ENCODE measurements at places on chromosomes 11 and 22. TPM values are rescaled to one million over a fixed set of nuclear protein-coding genes. Genes with fewer than 3 reads are reported as not detected.

- no peak for DNase-seq
These were observed 230.8 kb downstream of the CTTN start for GRCh38 chr11:70628855-70629844.

The TM7SF2 gene
- 44.8 TPM for total RNA-seq

The IL18BP gene
- total RNA-seq: 7.3 TPM

- DNase-seq: no peak
These were observed 19.3 kb downstream of the RFPL1 start for GRCh38 chr22:29457730-29458129.

The MS4A4E gene
- 3.2 TPM for total RNA-seq

The CBLIF gene
- total RNA-seq: not detected

GRCh38 chr11:70024773-70025045 lies 53.4 kb upstream of the ANO1 start:
- no peak for DNase-seq

The HEPN1 gene
- not detected for total RNA-seq

GRCh38 chr11:120612513-120613263 lies 101.1 kb downstream of the GRIK4 start:
- no peak for DNase-seq

- no peak for DNase-seq
These were observed 270.7 kb upstream of the SYN3 start for GRCh38 chr22:33328789-33329296.

The CYB5R2 gene
- total RNA-seq: 6.8 TPM

- DNase-seq: no peak
These were observed 21.3 kb upstream of the DRG1 start for GRCh38 chr22:31378123-31378522.

GRCh38 chr11:12829540-12830314 lies 155.5 kb downstream of the TEAD1 start:
- DNase-seq: no peak

- no peak for DNase-seq
These were observed 1398.8 kb downstream of the TBC1D22A start for GRCh38 chr22:48161298-48161697.

- no peak for DNase-seq
These were observed 4.8 kb downstream of the ROBO4 start for GRCh38 chr11:124892750-124893454.

DNA sequence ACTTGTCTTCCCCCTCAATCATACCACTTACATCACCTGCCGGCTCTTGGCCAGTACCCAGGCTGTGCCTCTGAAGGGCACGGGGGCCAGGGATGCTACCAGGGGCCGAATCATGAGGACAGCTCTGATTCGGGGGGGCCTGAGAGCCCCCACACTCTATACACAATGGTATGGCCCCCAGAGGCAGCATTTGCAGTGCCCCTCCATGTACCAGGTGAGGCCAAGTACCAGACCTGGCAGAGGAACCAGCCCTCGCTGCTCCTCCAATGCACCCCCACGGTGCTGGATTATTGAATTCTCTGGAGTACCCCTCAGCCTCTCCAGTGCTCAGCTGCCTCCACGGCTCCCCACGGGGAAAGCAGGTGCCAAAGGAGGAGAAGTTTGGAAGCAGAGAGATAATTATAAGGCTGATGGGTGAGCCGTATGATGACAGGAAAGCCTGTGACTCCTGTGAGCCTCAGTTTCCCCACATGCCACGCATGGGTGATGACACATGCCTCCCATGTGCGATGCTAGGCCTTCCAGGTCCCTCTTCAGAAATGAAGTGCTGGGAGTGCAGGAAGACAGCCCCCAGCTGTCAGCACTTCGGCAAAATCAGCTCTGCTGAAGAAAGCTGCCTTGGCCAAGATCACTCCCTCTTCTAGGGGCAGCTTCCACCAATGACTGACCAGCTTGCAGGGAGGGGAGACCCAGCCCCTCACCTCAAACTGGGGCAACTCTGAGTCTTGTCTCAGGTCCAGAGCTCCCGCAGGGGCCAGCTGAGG lies 69.9 kb downstream of the THAP12 start:
- no peak for DNase-seq

DNA sequence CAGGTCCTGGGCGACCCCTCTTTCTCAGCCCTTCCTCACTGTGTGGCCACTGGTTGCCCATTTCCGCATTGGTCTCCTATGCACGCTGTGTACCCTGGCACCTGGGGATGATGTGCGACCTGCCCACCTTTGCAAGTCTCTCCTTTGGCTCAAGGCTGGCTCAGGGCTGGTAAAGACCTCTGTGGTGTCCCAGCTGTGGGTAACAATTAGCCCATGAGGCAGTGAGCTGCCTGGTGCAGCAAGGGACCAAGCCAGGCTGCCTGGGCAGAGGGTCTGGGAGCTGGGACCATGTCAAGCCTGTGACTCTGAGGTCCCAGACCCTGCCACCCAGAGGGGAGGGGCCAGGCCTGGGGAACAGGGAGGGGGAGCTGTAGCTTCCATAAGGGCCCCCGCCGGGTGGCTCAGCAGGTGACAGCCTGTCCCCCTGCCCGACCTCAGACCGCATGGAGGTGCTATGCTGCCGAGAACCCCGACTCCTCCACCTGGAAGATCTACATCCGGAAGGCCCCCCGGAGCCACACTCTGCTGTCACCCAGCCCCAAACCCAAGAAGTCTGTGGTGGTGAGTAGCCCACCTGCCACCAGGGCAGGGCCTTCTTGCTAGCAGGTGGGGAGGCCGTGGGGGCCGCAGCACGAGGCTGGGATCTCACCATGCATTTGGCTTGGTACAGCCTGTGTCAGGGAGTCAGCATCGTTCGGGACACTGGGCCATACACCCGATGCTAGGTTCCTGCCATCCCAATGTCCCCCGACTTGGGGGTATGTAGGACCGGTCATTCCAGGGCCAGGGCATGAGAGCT lies 112.5 kb downstream of the KCNQ1OT1 start:
- DNase-seq: no peak

DNA sequence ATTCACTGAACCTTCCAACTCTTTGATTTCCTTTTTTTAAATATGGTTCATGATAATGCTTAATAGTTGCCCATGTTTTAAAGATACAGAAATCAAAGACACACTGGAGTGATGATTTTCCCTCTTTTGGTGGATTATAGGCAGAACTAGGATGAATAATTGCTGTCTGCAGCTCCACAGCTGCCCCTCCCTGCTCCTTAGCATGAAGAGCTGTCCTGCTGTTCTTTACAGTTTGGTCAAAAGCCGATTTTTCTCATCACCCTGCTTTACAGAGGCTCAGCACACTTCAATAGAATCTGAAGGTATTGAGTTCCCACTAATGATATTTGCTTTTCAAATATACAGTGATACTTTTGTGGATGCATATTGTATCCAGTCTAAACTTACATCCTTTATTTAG lies 202.6 kb downstream of the AASDHPPT start:
- DNase-seq: no peak

The HBB gene
- 160 TPM for total RNA-seq

- no peak for DNase-seq
These were observed 28.2 kb downstream of the SIK3 start for GRCh38 chr11:117070016-117070415.

GRCh38 chr11:64764753-64765152 lies 5.0 kb upstream of the PYGM start:
- DNase-seq: no peak

DNA sequence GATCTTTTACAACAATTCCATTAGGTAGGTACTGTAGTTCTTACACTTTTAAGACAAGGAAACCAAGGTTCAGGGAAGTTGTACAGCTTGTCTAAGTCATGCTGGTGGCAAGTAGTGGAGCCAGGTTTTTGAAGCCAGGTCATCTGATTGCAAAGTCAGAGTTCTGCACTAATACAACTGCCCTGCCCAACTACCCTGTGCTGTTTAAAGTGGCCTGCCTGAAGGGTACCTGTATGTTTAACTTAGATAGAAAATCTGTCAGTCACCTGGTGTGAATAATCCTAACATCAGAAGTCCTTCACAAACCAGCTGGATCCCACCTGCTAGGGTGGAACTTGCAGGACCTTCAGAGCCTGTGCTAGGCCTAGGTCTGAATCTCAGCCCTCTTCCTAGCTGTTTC lies 44.2 kb downstream of the ARFGAP2 start:
- DNase-seq: no peak

GRCh38 chr11:22497474-22497873 lies 128.1 kb downstream of the FANCF start:
- DNase-seq: no peak

DNA sequence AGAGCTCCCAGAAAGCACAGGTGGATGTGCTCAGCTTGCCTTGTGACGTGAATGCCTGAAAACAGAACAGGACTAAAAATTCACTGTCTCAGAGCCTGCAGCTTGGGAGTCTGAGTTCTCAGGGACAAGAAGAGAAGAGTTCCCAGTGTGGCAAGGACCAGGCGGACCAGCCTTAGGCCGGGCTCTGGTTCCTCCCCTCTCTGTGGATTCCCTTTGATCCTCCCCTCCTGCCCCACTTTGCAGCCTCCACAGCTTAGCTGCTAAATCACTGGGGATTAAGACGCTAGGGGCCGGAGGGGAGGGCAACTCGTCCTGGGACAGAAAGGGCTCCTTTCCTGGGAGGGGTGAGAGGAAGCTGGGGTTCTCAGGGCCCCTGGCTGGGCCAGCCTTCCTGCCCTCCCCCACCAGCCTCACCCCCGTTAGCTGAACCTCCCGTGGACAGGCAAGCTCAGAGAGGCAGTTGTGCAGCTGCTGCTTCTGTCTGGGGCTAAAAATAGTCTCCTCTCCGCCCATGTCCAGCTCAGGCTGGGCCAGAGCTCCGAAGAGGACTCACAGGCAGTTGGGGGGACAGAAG lies 29.9 kb upstream of the JAM3 start:
- DNase-seq: no peak

DNA sequence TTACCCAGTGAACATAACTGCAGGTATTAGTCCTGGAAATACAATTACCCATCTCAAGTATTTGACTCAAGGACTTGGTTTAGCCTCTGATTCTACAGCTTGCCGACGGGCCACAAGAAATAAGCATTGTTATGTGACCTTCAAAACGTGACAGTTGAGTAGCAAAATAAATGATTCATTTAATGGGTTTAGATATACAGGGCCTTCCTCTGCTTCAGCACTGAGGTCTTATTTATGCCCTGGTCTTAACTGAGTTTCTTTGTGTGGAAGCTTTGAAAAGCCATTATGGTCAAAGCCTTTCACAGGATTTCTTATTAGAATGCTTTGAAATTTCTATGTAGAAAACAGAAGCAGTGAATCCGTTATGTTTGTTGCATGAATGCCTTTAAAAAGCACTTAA lies 899.2 kb upstream of the API5 start:
- no peak for DNase-seq

DNA sequence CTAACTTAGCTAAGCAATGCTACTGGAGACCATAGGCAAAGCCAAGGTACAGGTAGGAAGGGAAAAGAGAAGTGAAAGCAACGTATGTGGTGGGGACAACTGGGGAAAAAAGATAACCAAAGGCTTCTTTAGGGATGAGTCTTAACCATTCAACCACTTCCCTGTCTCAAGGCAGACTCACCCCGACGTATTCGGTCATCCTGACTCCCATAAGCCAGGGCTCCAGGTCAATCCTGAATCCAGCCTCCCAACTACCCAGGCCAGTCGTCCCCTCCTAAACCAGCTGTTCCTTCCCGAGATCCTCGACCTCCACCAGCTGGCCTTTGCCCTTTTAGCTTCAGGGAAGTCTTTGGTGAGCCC lies 330 bp downstream of the ACP2 start:
- no peak for DNase-seq

DNA sequence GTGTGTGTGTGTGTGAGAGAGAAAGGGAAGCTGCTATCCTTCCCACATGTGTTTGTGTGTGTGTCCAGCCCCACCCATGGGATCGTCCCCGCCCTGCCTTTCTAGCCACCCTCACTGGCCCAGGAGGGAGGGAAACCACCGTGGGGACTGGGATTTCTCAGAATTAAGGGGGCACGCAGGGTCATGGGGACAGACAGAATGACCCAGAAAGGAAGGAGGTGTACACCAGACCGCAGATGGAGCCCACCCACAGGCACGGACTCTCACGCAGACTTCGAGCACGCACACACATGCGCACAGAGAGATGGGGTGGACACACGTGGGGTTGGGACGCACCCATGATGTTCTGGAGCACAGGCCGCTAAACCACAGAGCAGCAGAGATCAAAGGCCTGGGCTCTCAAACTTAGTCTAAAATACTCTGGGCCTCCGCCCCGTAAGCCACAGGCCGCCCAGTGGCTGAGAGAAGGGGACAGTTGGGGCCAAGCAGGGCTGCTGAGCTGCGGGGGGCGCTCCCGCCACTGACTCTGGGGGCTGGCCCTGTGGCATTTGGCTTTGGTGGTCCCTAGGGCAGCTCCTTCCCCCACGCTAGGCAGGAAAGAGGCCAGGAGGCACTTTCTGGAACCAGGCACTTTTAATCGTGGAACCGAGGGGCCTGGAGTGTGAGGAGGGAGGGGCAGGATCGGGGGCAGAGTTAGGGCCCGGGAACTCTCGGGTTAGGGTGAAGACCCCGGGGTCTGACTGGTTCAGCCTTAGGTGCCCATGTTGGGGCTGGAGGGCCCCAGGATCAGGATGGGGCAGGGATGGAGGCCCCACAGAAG lies 1.5 kb downstream of the IFITM5 start:
- no peak for DNase-seq

- DNase-seq: no peak
These were observed 25.8 kb upstream of the TREH start for GRCh38 chr11:118705111-118705741.

The GAL3ST1 gene
- 1.4 TPM for total RNA-seq

The RIN1 gene
- 34.6 TPM for total RNA-seq

DNA sequence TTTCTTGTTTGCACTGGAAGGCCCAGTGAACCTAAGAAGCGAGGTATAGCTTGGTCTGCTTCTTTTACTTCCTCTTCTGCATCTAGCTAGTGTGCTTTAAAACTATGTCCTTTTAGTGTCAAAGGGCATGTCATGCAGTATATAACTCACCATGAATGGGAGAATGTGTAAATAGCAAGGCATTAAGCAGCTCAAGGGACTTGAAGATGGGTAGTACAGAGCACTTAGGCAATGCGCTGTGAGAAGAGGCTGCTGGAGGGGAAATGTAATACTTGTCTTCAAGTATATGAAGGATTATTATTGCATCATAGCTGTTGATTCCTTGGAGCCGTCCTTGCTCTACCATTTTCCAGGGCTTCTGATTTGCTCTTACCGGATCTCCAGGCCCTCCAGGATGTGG lies 7.6 kb downstream of the MAML2 start:
- DNase-seq: no peak

- DNase-seq: no peak
These were observed 7.4 kb downstream of the UFD1 start for GRCh38 chr22:19471572-19471971.

- no peak for DNase-seq
These were observed 9.9 kb downstream of the SLC43A3 start for GRCh38 chr11:57417056-57417455.

DNA sequence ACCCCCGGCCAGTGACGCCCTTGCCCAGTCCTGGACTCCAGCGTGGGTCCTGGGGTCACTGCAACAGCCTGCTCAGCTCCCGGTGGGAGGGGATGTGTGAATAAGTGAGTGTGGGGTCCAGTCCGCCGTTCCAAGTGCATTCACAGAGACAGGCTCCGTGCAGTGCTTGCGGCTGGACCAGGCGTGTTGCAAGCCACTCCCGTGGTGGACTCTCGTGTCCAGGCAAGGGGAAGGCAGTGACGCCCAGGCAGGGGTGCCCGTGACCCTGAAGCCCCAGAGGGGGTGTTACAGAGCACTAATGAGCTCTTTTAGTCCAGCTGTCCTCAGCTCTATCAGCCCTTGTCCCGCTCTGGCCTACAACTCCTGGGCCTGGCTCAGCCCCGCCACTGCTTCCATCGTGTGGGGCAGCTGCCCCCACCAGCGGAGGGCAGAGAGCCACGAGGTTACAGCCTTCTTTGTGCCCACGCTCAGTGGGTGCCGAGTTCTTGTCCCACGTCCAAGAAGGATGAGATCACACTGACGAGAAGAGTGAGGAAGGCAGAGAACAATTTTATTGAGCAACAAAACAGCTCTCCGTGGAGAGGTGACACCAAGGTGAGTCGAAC lies 1807.5 kb downstream of the LRRC4C start:
- no peak for DNase-seq

All from omental fat pad (tissue), 4 donors.